ENCODE measurements at places on chromosomes 2 and 18.

DNA sequence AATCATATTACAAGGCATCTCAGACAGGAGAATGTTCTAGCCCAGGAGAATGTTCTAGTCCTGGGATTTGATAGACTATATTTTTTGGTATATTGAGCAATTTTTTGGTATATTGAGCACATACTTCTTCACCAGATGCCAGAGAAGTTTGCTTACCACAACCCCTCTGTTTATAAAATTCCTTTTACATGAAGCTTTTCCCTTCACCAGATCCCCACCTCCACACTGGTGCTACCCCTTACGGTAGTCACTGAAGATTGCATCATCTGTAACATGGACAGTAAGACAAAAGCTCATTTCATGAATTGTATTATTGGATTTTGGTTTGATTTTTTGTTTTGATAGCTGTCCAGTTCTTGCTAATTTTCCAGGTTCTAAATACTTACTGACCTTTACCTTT, 7.2 kb upstream of the HNMT start:
- DNase-seq = peak; percentile 93

DNA sequence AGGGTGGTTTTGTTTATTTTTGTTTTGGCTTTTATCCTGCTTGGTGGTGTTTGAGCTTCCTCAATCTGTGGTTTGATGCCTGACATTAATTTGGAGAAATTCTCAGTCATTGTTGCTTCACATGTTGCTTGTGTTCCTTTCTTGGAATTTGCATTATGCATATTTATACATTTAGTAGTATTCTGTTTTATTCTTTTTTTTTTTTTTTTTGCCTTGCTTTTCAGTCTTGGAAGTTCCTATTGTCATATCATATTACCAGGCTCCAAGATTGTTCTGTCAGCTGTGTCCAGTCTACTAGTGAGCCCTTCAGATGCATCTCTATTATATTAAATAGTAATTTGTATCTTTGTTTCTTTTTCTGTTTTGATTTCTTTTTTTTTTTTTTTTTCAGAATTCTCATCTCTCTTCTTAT, 77.0 kb downstream of the EPC2 start:
- DNase-seq = no peak

- no peak for DNase-seq
Observed at GRCh38 chr2:156687715-156688114, 251.5 kb downstream of the GPD2 start.

DNA sequence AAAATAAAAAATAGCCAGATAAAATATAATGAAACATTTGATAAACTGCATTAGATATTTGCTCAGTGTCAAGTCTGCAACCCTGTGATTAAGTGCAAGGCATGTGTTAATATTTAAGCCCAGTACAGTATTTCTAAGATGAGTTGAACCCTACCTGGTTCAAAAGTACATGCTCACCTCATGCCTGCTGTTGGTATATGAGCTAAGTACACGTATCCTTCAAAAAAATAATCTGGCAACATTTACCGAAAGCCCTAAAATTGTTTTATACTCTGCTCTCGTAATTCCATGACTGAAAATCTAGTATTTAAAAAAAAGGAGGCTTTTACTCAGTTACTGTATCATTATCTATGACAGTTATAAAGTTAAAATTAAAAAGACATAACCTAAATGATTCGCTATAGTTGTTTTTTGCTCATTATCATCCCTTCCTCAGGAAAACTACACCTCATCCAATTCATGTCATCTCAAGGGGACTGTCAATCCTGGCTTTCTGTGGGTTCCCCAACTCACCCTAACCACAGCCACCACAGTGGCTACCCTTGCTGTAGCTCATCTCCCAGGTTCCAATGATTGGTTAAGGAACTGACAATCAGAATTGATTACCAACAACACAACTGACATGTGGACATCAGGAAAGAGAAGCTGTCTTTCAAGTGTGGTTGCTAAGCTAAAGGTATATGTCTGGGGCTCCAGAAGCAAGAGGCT, 10.6 kb downstream of the TLK1 start:
- DNase-seq = no peak

DNA sequence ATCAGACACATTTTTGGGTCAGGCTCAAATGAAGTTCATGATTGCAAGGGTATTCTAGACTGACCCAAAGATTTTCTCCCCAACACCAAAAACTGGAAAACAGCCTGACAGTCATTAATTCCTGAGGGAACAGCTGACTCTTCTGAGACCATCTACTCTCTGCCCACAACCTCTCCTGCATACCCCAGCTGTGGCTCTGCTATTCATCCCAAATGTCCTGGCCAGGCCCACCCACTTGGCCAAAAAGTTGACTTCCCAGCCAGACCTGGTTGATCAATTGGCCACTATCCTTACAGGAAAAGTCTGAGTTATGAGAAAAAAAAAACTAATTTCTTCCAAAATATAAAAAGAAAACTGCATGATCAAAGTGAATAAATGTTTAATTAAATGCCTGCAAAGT, 103.8 kb upstream of the ST3GAL5 start:
- no peak for DNase-seq

GRCh38 chr2:231391981-231392380, 3.5 kb upstream of the B3GNT7 start:
- no peak for DNase-seq

DNA sequence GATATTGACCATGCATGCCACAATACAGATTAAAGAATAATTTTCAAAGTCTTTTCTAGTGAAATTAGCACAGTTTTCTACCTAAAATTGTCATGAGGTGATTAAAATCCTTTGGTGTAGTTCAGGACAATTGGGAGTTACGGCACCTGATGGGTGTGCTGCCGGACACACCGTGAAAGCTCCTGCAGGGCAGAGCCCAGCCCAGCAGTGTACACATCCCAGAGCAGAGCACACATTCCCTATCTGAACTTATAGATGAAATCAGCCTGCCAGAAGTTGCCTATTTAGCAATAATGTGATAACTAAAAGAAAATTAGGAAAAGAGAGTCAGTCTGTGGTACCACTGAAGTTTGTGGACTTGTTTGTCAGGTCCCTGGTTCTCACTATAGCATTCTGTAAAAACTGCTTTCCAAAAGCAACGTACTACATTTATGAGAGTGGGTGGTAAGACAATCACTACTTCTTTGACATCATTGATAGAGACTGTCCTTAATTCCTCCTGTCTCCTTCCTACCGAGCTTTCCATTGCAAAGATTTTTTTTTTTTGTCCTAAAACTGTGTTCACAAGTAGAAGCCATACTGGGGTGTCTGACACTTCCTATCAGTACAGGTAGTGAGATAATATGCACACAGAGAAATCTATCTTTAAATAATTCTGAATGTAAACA, 3.4 kb downstream of the CYTIP start:
- DNase-seq = no peak

DNA sequence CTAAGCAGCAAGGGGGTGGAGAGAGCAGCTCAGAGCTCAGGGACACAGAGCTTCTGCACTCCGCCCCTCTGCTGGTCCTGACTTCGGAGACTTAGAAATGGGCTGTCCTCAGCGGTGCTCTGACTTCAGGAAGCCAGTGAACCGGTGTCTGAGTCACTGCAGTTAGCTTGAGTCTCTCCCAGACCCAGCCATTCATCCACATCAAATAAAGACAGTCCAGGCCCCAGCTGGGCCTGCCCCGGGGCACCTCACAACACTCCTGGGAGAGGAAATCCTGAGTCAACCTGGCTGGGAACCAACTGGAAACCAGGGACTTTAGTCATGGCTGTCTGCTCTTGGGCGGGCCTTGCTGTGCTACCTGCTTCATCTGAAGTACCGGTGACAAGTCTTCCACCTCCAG, 5.4 kb upstream of the ITGB6 start:
- peak; percentile 47 for DNase-seq

- DNase-seq = no peak
Observed at GRCh38 chr2:228507870-228508269, 326.4 kb upstream of the SPHKAP start.

DNA sequence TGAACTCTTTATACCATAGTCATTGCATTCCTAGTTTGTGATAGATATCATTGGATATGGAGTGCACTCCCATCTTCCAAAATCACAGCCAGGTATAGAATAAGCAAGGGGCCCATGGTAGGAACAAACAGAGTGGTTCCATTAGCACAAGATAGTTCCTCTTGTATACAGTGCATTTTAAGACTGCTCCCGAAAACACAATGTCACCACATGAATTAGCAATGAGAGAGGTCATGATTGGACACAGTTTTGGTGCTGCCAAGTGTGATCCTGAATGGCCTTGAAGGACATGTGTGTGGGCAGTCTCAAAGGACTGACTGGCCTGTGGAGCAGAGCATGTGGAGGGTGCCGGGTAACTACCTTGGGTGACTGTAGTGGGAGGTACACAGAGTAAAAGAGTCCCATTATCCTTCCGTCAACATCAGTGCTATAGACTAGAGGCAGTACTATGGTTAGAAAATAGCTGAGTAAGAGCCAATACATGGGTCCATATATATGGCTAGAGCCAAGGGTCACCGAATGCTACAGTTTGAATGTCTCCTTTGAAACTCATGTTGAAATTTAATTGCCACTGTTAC, 549.9 kb downstream of the DSC3 start:
- no peak for DNase-seq

DNA sequence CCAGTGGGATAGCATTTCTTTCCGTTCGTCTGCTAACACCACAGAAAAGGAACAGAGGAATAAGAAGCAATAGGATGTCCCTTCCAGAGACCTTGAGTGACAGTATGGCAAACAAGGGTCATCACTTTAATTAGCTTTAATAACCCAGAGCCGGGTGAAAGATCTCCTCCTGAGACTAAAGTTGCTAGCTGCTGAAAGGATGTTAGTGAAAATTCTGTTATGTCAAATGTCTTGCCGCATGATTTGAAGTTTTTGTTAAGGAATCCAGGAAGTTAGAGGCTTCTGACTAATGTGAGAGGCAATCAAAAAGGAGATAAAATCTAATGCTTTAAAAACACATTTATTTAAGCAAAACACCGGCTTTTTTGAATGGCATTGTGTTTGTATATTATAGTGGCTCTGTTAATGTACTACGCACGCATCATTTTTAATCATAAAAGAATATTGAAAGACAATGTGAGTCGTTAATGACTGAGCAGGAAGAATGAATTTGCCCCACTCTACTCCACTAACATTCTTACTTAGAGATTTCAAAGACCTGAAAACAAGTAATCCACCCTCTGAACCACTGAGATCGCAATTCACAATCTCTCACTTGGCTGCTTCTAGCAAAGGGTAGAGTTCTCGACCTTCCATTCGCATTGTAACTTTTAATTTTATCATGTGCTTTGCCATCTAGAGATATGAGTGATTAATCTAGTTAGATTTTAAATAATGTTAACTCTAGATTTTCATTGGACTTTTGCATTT, 536.6 kb downstream of the LRRTM4 start:
- no peak for DNase-seq

DNA sequence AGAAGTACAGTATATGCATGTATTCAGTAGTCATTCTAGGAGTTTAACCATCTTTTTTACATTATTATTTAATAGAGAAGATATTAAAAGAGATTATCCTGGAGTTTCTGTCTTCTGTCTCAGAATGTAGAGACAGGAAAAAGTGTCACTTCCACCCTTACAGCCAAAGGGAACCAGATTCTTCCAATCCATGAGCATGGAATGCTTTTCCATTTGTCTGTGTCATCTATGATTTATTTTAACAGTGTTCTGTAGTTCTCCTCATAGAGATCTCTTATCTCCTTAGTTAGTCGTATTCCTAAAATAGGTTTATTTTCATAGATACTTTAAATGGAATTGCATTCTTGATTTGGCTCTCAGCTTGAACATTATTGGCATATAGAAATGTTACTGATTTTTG, 959.5 kb upstream of the PIK3C3 start:
- DNase-seq = no peak

DNA sequence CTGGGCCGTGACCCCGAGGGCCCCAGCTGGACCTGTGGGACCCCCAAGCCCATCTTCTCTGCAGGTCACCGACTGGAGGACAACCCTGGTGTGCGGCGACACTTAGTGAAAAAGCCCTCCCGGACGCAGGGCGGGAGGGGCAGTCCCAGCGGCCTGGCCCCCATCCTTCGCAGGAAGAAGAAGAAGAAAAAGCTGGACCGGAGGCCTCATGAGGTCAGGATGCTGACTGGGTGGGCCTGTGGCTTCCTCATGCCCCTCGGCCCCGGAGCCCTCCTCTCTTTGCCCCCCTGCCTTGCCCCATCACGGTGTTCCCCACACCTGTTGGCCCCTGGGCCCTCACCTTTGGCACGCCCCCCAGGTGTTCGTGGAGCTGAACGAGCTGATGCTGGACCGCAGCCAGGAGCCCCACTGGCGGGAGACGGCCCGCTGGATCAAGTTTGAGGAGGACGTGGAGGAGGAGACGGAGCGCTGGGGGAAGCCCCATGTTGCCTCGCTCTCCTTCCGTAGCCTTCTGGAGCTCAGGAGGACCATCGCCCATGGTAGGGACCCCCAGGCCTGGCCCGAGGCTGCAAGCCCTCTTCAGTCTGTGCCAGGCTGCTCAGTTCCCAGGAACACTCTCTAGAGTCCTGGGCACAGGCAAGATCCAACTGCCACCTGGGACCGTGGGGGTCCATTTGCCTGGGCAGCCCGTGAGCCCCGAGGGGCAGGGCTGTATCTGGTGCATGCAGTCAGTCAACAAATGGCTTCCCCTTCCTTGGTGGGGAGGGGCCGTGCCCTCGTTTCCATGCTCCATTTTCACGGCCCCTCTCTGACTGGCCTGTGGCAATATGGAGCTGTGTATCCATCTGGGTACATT, 4.7 kb downstream of the SLC4A3 start:
- no peak for DNase-seq

- no peak for DNase-seq
Observed at GRCh38 chr2:219612577-219613286, 14.7 kb upstream of the SLC4A3 start.

DNA sequence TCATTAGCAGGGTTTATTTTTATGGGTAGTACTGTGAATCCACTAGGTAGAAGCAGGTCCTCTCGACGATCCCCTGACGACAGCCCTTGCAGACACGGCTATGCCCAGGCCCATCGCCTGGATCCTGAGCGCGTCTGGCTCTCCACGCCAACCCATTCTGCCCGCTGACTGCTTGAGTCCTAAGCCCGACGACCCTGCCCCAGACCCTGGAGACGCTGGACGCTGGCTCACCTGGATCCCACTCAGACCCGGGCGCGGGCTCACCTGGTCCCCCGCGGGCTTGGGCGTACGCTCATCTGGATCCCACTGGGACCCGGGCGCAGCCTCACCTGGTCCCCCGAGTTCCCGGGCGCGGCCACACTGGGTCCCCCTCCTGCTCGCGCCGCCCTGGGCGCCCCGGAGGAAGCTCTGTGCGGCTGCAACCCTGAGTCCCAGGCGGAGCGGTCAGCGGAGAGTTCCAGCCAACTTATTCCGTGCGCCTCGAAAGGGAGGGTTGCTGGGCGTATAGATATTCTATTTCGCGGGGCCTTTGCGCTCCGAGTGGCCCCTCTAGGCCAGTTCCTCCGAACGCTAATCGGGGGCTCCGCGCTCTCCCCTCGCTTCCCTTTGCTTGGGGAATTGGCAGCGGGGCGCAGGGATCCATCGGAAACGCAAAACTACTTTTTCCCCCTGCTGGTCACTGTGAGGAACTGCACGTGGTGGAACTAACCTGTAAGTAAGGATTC, 22.4 kb upstream of the RMP24 start:
- peak; percentile 32 for DNase-seq

- DNase-seq = no peak
Observed at GRCh38 chr2:226873051-226873620, 37.3 kb downstream of the RHBDD1 start.
